ENCODE measurements at places on chromosomes 2 and 18. TPM values are rescaled to one million over a fixed set of nuclear protein-coding genes. Genes with fewer than 3 reads are reported as not detected.

The CROCC2 gene
- total RNA-seq, result not detected

The LIPG gene
- 0.19 TPM for total RNA-seq

The SLC30A3 gene
- not detected for total RNA-seq

The SOWAHC gene
- total RNA-seq, result 7.3 TPM

The CERKL gene
- total RNA-seq, result 0.17 TPM

The SLC4A5 gene
- total RNA-seq, result not detected

The CCDC74B gene
- total RNA-seq, result 24.8 TPM

The POTEJ gene
- total RNA-seq, result not detected

The SRD5A2 gene
- total RNA-seq, result not detected

The ASPRV1 gene
- total RNA-seq, result not detected

The OXER1 gene
- total RNA-seq, result 0.52 TPM

The FSIP2 gene
- total RNA-seq, result 0.13 TPM

The ZNF385B gene
- 0.13 TPM for total RNA-seq

The NEURL3 gene
- total RNA-seq, result not detected

The GPR155 gene
- 156 TPM for total RNA-seq

The UGT1A4 gene
- total RNA-seq, result not detected

The GREB1L gene
- total RNA-seq, result 15.2 TPM

The GPC1 gene
- total RNA-seq, result 118 TPM

Data from LHCN-M2 (cell line).